Stimulated activated naive CD4-positive, alpha-beta T cell (primary cell): ENCODE measurements at places on chromosomes 1 and 21.

DNA sequence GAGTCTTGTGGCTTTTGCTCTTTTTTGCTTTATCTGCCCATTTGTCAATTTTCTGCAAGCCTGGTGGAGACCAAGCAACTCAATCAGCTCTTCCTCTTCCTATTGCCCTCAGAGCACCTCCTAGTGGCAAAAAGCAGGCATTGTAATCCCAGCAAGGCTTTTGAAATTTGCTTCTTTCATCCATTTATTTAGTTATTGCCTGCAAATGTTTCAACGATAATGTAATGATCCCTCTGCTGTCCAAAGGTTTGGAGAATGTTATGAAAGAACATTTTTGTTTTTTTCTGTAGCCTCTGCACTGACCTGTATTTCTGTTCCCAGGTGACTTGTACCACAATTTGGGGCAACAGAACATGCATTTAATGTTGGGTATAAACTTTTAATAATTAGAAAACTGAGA, 127.8 kb downstream of the GABPA start:
- DNase-seq: no peak

- DNase-seq: peak; percentile 64
Observed at GRCh38 chr1:1250786-1251284, 4.3 kb upstream of the C1QTNF12 start.

GRCh38 chr1:220454155-220454777, 73.7 kb upstream of the MARK1 start:
- DNase-seq: no peak

- DNase-seq: no peak
Observed at GRCh38 chr21:41112740-41113692, 54.9 kb upstream of the BACE2 start.

- DNase-seq: no peak
Observed at GRCh38 chr1:157162345-157162744, 24.1 kb upstream of the ETV3 start.

DNA sequence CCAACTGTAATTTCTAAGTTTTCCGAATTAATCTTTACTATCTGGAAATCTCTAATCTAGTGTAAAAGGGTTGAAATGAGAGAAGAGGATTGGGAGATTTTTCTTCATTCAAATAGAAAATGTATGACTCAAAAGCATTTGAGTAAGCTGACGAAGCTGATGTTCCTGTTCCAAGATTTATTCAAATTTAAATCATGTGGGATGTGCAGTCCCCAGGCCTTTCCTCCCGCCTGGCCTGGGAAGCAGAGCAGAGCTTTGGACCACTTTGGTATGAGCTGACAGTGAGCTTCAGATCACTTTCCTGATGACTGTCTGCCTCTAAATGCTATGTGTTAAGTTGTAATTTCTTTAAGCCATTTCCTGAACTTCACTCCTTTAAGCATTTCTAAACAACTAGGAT, 192.0 kb downstream of the DHRS3 start:
- no peak for DNase-seq

DNA sequence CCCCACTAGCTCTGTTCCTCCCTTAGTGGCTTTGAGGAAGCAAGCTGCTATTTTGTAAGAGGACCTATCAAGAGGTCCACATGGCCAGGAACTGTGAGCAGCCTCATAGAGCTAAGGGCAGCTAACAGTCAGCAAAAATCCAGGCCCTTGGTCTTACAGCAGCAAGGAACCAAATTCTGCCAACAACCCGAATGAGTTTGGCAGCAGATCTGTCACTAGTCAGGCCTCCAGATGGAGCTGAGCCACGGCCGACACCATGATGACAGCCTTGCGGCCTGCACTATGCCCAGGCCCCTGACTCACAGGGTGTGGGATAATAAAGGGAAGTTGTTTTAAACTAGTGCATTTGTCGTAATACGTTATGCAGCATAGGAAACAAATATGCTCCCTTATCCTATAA, 28.0 kb upstream of the H3-3A start:
- no peak for DNase-seq

DNA sequence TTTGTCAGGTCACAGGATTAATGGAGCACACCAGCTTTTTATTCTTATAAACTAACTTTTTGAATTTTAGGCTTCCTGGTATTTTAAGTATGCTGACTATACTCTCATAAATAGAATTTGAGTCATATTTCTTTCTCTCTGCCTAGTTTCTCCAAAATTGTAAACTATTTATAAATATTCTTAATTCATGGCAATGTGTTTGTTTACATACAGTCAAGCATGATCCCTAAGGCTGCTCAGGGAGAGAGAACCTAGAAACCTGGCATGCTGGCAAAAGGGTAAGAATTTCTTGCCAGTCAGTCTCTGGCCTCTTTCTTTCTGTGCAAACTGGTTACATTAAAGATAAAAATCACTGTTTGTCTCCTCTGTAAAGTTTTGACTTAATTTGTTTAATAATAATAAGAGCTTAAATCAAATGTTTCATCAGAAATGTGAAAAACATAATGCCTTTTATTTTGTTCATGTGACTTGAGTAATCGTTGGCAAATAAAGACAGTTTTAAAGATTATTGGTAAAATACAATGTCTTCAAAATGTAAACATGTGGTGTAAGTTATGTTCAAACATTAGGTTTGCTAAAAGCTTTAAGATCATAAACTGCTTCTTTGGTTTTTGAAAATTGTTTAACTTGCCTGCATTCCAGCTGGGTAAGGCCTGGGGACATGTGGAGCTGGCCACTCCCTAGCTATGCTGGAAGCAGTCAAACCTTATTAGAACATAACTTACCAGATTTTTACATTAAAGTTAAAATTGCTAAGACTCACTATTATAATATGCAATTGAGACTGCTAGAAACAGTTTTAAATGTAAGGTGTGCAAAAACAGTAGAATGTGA, 1401.7 kb downstream of the NCAM2 start:
- DNase-seq: no peak

- DNase-seq: no peak
Observed at GRCh38 chr1:153119491-153119971, 6.2 kb upstream of the SPRR2F start.

DNA sequence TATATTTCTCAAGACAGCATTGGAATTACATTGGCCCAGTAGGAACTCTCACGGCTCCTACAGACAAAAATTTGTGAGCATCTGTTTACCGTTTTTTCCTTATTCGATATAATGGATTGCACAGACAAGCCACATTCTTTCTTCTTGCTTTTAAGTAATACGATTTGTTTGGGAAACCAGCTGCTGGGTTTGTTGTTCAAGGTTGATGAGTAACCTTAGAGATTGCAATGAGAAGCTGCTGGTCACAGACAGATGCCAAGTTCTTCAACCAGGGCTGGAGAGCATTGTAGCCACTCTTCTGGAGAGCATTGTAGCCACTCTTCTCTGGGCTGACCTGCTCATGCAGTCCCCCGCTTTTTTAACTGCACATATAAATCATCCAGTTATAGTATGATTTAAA, 1.4 kb upstream of the MIA3 start:
- no peak for DNase-seq

DNA sequence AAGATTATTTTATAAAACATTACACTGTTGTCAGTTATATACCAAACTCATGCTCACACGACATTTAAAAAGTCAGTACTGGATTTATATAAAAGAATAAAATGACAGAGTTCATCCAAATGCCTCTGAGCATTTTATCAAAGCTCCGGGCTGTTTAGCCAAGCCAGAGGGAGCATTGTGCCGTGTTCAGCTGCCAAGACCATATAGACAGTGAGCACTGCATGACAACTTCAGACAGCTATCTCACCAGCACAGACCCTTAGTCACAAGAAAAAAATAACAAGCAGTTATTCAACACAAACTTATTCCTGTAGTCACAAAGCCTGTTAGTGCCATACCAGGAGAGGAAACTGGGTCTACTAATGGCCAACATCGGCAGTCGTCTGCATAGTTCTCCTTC, 88.0 kb upstream of the PBX1 start:
- DNase-seq: no peak

DNA sequence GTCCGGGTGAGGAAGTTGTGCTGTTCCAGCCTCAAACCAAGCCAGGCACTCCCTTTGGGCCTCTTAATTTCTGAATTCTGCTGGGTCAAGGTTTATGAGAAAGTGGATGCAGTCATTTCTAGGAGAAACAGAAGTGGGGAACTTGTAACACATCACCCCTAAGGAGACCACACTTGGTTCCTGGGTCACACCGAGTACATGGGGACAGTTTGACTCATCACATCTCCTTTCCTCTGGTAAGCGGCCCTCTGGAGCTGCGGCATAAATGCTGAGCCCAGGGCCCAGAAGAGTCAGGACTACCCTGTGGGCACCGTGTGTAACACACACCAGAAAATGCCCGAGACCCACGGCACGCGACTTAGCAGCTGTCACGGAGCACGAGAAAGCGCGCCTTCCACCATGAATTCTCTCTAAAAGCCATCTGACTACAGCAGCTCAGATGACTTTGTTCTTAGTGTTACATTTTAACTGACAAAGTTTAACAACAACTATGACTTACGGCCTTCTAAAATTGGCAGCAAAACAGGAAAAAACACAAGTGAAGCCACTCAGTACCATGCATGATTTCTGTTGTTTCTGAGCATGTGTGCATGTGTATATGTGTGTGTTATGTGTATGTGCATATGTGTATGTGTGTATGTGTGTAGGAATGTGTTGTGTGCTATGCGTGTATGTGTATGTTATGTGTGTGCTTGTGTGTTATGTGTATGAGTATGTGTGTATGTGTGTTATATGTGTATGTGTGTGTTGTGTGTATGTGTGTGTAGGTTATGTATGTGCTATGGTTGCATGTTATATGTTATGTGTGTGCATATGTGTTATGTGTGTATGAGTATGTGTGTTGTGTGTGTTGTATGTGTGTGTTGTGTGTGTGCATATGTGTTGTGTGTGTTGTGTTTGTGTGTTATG, 50.8 kb downstream of the TOMM20 start:
- DNase-seq: no peak

DNA sequence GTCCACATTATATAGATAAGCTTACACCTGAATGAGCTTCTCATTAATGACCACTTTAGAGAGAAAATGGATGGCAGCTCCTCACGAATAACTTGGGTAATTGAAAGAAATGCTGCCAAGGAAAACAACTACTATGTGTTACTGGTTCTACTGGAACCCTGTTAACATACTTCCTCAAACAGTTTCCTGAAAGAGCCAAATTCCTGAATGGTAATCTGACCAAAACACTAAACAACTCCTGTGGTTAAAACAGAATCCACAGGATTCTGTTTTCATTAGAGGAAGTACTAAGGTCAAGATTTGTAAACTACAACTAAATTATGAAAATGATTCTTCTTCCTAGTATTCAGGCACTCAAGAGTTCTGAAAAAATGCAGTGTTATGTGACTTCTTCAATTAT, 107.2 kb downstream of the DNM3 start:
- DNase-seq: no peak

DNA sequence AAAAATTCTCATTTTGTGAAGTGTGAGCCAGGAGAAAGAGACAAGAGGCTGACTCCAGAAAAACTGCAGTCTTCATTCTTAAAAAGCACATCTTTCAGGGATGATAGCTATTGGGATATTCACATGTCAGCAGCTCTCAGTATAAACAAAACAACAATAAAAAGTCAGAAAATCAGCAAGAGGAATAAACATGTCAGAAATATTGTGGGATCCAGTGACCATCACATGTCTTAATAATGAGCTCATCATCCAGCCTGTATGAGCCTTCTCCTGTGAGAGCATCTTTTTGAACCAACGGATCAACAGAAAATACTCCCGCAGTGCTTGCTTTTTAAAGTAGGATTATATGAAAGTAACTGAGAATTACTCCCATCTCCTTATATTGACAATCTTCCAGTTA, 241.6 kb downstream of the SMYD3 start:
- DNase-seq: no peak

DNA sequence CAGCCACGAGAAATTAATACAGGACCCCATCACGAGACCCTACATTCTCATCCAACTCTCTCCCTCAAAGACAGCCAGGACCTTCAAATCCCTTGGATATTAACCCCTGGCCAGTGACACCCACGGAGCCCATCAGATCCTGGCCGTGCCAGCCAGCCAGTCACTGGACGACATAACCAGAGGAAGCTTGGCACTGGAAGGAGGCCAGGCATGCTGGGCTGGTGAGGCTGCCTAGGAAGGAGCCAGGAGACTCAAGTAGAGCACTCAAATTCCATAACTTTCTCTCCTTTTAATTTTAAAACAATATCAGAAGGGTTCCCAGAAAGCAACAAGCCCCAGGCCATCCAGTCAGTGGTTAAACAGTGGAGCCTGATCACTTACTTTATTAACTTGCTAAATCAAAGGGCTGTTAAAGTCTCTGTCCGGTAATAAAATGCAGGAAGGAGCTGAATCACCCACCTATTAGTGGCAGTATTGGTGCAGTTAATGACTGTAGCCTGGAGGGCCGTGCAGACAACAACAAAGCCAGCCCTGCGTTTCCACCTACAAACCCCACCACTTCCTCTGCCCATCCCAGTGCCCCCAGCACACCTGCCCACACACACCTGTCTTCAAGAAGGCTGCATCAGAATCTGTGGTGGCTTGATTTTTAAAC, 78.0 kb downstream of the HIVEP3 start:
- DNase-seq: no peak

DNA sequence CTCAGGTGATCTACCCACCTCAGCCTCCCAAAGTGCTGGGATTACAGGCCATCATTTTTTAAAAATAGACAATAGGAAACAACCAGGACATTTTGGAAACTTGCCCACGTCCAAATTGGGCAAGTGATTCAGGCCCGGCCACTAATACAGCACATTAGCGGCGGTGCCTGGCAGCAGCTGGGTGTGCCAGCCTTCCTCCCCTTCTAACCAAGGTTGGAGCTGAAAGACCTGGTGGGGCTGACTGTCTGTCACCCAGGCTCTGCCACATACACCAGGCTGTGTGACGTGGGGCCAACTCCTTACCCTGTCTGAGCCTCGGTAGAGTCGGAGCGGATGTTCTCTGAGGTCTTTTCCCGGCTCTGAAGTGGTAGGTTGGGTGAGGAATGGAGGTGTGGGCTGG, 29.6 kb upstream of the TMEM51 start:
- DNase-seq: no peak

- no peak for DNase-seq
Observed at GRCh38 chr1:56578138-56578962, 1.0 kb downstream of the PLPP3 start.

DNA sequence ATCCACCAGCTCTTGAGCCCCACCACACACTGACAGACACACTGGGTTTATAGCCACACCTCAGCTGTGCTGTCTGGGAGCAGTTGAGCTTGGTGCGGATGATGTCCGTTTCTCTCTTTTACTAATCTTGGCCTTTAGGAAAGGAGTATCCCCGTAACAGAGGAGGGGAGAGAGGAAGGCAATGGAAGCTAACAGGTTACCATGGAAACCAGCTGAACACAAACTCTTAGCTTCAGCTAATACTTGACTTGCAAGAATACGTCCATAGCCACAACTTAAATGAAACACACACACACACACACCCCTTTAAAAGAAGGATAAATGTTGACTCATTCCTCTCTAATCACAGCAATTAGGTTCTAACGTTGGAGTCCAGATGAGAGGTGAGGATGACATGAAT, 28.0 kb upstream of the LRRN2 start:
- no peak for DNase-seq

DNA sequence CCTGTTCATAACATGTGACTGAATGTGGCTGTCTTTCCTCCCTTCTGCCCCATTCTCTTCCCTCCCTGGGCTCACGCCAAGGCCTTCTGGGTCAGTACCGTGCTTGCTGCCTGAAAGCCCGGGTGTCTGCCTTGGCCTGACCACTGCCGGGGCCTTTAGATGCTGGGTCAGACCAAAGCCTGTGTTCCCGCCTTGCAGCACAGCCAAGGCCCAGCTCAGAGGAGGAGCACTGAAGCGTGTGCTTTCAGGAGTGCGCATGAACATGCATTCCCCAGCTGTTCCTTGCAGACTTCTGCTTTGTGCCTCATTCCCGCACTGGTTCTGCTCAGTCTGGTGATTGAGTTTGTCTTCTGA, 27.0 kb upstream of the SARS1 start:
- DNase-seq: no peak
